Activated naive CD4-positive, alpha-beta T cell treated with anti-CD3 and anti-CD28 coated beads for 36 hours (primary cell): ENCODE measurements at places on chromosomes 3 and 15. TPM values are rescaled to one million over a fixed set of nuclear protein-coding genes. Genes with fewer than 3 reads are reported as not detected.

DNA sequence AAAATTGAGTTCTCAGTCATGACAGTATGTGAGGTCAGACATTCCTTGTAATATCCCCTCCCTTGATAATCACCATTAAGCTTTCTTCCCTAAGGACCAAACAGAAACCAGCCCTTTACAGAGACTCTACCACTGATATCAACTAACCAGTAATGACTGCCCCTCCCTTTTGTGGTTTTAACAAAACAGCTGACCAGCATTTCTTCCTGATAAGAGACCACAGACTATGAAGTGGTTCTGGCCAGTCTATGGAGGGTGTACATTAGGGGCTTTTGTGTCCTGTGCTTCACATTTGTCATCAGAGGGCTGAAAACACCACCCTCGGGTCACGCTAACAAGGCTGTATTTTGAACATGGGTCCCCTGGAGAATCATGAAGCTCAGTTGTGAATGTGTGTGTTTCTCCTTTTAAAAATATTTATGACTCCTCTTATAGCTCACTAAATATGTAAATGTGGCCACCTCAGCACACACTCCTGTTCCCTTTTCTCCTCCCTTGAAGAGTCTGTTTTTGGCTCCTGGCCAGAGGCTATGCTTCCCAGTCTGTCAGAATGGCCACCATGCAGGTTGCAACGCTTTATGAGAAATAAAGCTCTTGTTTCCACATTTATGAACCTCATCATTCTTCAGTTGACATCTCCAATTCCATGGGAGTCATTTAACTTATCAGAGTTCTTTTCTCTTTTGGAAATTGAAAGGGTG lies 239.3 kb downstream of the CPNE4 start:
- DNase-seq = no peak

Gene MASP1
- total RNA-seq = not detected

- DNase-seq = no peak
Observed at GRCh38 chr15:39720621-39721611, 61.7 kb downstream of the FSIP1 start.

DNA sequence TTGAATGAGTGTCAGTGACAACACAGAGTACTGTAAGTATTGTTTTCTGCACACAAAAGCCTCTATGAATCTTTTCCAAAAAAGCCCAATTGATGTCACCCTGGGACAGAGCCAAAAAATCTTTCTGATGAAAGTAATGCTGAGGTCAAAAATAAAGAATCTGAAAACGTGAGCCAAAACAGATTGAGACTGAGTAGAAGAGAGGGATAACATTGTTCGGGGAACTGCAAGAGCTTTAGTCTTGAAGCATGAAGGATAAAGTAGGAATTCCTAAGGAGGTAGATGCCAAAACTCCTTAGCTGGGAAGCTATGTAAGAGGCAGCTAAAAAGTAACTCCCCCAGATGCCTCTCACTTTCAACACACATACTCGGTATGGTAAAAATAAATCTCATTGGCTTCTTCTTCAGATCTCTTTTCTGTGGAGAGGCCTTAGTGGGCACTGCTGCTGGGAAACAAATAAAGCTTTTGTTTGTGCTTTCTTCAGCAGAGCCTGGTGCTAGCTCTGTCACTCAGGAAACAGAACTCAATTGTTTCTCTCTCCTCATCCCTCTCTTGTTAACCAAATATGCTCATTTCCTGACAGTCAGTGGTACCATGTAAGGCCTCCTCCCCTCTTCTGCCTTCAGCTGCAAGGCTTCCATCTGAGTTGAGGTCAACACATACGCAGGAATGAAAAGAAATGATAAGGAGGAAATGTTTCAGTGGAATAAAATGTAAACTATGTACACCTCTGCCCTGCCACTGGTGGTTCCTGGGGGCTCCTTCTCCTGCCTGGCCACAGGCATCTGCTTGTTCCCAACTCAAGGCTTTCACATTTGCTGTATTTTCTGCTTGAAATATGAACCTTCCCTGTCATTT lies 58.1 kb downstream of the CD200 start:
- DNase-seq = peak; percentile 36

DNA sequence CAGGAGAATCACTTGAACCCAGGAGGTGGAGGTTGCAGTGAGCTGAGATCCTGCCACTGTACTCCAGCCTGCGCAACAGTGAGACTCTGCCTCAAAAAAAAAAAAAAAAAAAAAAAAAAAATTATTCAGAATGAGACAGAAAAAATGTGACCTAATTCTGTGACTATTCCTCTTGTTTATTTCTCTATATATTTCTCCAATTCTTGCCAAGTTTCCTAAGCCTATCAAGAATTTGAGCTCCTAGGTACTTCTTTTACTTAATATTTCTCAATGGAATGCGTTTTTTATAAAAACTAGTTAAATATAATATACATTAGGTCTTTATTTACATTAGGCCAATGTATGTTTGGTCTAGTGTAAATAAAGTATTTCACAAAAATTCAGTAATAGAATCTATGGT lies 86.8 kb downstream of the NAALADL2 start:
- no peak for DNase-seq

DNA sequence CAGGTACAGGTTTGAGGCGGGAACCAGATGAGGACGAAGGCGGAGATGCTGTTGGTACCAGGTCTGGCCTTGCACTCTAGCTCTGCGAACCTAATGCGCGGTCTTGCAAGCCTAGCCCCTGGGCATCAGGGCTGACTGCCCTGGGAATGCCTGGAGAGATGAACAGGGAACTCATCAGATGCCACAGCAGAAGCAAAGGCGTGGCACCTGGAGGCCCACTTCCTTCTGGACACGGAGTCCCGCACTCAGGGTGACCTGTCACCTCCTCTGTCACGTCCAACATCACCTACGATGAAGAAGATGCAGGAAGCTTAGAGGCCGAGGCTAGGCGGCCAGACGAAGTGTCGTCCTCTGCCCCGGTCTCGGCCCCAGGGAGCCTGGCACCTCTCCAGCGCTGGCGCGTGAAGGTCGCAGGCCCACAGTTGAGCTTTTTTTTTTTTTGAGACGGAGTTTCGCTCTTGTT lies 9.4 kb downstream of the RPLP1 start:
- DNase-seq = no peak

DNA sequence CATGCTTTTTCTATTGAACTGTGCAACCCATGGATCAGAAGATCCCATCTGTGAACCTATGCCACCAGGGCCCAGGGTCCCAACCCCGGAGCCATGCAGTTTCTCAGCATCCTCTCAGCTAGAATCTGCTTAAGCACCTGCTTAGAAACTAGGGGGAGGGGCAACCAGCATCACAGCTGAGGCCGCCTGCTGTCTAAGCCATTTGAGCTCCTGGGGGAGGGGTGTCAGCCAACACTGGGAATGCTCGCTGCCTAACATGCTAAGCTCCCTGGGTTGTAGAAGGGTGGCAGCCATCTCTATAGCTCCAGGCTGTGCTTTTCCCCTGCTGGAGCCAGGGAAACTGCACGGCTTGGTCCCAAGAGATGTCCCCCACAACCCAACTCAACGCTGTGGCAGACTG lies 322.8 kb downstream of the EDEM1 start:
- no peak for DNase-seq

DNA sequence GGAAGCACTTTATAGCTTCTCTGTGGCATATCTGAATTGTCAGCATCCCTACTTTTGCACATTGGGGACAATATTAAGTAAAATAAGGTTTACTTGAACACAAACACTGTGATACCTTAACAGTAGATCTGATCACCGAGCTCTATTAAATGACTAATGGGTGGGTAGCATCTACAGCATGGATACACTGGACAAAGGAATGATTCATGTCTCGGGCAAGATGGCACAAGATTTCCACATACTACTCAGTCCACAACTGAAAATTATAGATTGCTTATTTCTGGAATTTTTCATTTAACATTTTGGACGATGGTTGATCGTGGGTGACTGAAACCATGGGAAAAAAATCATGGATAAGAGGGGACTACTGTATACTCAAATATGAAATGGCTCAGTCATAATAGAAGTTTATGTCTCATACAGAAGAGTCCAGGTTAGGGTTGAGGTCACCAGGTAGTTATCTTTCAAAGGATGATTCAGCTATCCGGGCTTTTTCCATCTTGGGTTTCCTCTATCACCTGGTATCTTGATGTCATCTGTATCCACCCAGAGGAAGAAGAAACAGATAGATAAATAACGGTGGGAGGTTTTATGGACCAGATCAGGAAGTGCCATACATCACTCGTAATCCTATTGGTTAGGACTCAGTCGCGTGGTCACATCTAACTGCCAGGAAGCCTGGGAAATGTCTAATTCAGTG lies 320.0 kb upstream of the RARB start:
- no peak for DNase-seq

DNA sequence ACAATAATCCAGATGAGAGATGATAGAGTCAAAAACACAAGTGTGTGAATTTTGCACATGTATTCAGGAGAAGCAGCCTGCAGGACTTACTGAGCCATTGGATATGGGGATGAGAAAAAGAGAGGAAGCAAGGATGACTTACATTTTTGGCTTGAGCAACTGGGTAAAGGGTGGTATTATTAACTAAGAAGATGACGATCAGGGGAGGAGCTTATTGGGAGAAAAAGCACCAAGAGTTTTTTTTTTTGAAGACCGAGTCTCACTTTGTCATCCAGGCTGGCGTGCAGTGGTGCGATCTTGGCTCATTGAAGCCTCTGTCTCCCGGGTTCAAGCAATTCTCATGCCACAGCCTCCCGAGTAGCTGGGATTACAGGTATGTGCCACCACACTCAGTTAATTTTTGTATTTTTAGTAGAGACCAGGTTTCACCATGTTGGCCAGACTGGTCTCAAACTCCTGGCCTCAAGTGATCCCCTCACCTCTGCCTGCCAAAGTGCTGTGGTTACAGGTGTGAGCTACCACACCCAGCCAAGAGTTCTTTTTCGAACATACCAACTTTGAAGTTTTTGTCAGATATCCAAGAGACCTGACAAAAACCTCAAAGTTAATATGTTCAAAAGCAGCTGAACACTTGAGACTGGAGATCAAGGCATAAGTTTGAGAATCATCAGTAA lies 14.8 kb upstream of the SH3BP5 start:
- no peak for DNase-seq

Gene DZIP1L
- not detected for total RNA-seq

Gene RAB6B
- total RNA-seq = not detected

- no peak for DNase-seq
Observed at GRCh38 chr3:190097025-190097424, 23.7 kb downstream of the P3H2 start.

GRCh38 chr3:53202331-53203015 lies 41.5 kb downstream of the PRKCD start:
- DNase-seq = no peak

DNA sequence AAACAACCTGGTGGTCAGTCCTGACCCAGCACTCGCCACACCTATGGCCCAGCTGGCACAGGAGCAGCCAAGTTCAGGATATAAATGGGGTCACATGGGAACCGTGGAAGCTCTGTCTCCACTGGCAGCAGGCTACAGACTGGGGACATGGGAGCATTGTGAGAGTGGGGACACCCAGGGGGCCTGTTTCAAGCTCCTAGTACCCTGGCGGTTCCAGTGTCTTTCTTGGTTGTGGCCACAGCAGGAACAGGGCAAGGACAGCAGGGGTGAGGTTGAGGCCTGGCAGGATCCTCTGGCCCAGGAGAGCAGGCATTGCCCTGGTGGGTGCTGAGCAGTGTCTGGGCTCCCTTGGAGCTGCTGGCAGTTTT lies 1.9 kb downstream of the CSK start:
- no peak for DNase-seq

Gene GRK7
- total RNA-seq = not detected

DNA sequence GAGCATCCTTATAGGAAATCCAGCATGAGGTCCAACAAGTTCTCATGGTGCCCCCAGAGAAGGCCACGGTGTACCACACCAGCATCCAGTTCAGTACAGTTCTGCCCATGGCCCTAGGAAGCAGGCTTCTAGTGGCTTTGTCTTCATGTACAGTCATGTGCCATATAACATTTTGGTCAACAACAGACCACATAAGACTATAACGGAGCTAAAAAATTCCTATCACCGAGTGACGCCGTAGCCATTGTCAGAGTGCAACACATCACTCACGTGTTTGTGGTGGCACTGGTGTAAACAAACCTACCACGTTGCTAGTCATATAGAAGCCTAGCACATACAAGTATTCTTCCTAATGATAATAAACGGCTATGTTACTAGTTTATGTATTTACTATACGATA lies 209.0 kb downstream of the ARRDC4 start:
- DNase-seq = no peak

GRCh38 chr3:19487386-19487785 lies 339.1 kb downstream of the KCNH8 start:
- DNase-seq = no peak

Gene PROS1
- 0.55 TPM for total RNA-seq

DNA sequence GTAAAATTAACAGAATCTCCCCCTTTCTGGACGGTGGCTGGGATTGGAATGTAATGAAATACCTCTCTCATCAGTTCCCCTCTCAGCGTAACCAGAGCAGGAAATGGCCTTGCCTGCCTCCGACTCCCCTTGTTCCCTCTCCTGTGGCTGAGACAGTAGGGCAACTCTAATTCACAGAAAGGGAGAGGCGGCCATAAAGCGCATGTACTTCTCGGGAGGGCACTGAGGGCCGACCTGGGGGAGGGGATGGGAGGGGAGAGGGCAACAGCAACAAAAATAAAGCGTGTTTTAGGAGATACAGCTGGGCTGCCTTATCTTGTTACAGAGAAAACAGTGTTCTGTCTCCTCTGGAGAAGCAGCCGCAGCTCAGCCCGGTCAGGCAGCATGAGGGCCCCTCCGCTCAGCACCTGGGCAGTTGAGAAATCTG lies 783.3 kb upstream of the ARRDC4 start:
- DNase-seq = no peak

DNA sequence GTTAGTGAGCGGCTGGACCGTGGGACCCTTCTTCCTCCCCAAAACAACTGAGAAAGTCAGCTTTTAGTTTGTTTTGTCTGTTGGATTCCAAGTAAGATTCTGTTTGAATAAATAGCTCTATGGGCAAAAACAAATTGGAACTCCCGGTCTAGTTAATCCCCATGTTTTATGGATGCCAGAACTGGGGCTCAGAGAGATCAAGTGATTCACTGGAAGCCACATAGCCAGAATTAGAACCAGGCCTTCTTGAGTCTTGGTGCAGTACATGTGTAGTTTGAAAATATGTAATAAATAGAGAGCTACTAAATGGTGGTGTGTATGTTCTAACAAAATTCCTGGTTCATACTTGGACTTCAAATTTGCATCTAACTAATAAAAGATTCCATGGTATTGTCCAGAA lies 29.3 kb upstream of the POLR2M start:
- DNase-seq = no peak

DNA sequence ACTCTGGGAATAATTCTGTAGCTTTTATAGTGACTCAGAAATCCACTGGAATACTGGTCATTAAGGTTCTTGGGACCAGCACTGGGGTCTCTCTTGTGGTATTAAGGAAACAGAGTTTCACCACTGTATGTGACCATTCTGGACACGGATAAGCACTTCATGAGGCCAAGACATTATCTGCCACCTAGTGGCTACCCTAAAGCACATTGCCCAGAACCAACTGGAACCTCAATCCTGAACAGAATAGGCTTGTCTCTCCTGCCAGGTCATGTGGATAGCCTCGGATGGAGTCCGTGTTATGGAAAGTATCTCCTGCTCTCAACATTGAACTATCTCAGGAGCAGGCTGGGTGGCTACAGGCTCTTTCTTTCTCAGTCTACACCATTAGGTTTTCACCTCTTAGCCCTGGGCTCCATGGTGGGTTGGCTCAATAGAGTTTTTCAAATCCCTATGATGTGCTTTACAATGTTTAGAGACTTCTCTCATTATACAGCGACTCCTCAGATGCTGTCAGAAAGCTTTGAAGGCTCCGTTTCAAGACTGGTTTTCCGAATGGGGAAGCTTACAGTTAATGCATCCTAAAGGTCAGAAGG lies 167.6 kb upstream of the ST8SIA2 start:
- peak; percentile 7 for DNase-seq
